ENCODE measurements at places on chromosomes 7 and 10.

GRCh38 chr7:98870807-98871491, 1.1 kb upstream of the TMEM130 start:
- DNase-seq = no peak

DNA sequence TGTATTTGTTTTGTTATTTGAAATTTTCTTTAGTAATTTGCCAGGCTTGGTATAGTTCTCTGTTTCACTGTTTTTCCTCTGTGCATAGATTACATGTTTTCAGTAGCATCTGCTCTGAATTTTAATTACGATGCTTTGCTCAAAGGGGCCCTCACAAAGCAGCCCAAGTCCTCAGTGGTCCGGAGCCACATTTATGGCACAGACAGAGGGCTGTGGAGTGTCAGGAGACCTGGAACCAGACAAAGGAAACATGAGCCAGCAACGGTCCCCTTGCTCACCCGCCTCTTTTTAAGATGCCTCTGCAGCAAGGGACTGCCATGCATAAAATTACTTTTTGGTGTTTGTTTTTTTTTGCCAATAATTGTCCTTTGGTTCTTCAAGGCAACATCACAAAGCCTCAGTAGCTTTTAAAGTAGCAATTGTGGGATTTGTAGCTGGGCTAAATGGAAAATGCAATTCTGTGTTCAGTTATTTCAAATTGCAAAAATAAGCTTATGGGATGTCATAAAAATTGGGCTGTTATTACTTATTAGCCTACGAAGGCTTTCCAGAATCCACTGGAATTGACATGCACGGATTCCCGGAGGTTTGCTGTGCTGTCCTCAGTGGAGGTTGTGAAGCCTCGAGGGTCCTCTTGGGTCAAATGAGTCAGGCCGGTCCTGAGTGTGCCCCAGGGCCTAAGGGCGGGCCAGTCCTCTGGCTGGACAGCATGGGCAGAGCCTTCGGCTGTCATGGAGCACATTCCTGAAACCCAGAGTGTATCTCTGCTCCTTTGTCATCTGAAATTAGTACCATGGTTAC, 422.8 kb downstream of the GLRX3 start:
- no peak for DNase-seq

DNA sequence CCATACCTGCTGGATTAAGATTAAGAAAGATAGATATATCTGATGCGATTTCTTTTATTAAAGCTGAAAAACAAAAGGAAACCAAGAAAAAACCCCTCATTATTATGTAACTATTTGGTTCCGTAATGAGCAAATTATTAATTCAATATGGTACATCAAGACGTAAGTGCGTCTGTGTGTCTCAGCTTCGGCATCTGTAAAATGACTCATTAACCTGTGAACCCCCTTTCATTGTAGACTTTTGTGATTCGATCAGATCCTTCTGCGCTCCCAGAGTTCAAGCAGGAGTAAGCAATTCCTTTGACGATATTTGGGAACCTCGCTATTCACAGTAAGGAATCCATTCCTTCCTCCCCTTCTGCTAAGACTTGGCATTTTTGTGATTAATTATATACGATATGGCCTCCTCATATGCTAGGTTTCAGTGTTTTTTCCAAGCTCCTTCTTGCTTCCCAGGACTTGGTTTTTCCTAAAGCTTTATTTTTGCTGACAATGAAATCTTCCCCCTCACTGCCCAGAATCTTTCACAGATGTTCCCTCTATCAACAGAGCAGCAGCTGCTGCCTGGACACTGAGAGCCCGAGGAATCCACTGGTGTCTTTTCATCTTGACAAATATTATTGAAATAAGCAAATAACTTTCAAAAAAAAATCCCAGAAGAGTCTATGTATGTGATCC, 171.7 kb upstream of the CELF2 start:
- no peak for DNase-seq

- no peak for DNase-seq
These were observed 4.8 kb upstream of the BMPER start for GRCh38 chr7:33900501-33900900.

DNA sequence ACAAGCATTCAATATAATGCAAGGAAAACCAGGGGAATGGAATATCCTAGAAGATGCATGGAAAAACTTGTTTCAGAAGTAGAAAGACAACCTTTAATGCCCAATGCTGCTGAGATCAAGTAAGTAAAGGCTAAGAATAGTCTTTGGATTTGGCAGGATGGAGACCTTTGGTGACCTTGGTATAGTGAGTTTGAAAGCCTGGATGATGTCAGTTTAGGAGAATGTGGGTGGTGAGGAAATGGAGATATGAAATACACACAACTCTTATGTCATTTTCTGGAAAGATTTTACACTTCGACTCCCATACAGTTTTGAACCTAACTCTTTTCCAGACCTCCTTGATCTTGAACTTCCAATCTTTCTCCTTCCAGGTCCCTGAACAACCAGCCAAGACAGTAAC, 185.7 kb downstream of the TFEC start:
- DNase-seq = no peak

DNA sequence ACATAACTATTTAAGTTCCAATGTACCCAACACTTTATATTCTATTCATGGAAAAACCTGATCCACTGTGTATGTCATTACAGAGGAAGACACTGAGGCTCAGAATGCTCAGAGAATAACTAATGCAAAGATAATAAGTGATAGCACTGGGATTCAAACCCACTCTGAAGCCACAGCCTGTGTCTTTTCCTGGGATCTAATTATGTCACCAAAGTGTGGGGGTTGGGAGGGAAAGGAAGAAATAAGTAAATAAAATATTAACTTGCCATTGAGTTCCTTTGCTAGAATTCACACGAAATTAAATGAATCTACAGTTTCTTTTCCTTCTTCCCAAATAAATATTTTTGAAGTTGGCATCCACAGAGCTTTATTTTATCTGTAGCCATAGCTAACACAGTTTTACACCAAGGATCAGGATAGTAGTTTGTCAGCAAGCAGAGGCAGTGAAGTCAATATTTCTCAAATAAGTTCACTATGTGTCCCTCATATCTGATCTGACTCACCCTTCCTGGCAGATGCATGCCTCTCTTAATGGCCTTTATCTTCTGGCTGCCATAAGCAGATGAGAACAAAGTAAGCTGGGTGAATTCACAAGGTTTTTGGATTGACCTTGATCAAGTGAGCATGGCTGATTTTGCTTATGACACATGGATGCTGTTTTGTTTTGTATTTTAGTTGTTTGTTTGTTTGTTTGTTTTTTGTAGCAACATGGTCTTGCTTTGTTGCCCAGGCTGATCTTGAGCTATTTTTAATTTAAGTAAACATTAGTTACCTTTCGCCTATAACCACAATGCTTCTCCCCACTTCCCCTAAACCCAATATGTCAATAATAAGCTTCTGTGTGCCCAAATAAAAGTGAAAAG, 6.3 kb downstream of the RAPGEF5 start:
- no peak for DNase-seq

DNA sequence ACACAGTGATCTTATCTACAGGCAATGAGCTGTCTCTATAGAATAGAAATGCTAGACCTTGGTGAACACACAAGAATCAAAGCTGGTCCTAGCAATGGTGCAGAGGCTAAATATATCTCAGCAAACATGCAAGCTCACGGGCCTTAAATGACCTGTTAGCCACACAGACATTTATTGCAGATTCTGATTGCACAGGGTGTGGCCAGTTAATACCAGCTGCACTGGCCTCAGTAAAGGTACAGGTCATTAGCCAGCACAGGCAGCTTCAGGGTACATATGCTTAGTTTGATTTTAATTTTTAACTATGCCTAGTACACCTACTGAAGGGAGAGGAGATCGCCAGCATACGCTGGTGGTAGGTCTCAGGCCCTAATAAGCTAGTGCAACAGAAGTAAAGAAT, 265.4 kb upstream of the DGKB start:
- no peak for DNase-seq

DNA sequence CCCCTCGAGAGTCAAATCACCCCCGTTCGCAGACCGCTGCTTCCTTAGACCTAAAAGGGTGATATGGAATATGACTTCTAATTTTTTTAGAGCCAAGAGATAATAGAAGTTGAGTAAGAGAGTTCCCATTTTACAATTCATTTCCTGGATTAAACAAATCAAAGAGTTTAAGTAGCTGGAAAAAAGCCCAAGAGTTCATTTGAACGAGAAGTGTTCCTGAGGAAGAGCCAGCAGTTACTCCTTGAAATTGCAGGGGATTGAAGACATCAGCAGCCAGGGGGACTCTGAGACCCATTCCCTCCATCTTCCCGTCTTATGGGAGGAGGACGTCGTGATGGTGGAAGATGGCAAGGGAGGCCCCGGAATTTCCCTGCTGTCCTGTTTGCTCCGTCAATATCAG, 277.0 kb downstream of the WDR11 start:
- no peak for DNase-seq

DNA sequence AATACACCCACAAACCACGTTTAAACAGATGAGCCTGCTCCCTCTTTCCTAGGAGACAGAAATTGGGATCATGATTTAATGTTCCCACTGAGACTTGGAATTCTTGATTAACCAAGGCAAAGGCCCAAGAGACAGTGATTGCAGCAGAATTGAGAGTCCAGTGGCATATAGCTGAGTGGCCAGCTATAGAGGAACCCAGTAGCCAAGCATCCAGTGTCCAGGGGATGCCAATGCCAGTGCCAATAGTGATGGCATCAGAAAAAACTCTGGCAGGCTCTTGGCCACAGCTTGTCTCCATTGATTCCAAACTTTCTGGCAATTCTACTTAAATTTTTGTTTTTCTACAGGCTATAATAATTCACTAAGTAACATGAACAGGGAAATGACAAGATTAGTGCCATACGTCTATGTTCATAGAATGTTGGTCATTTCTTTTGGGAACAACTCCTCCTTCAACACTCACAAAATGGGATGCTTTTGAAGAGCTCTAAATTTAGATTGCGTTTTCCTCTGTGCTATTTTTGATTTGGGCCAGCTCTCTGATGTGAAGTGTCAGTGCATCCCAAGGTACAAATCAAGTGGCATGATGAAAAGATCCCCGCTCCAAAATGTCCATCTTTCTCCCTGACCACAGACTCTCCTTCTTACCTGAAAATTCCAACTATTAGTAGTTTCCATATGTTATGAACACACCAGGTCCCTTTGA, 83.1 kb upstream of the A1CF start:
- DNase-seq = peak; percentile 4

- peak; percentile 82 for DNase-seq
These were observed 68.5 kb downstream of the CPVL start for GRCh38 chr7:29077854-29078253.

DNA sequence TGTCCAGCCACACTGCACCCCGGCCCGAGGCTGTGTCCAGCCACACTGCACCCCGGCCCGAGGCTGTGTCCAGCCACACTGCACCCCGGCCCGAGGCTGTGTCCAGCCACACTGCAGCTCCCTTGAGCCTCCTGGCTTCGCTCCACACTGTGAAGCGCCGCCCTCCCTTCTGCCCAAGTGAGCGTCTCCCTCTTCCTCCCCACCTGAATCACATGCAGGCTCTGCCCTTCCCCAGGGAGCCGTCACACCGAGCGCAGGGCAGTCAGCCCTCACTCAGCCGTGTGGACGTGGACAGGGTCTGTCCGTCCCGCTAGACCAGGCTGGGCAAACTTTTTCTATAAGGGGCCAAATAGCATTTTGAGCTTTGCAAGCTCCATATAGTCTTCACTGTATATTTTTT, 27.6 kb downstream of the CFAP46 start:
- no peak for DNase-seq

GRCh38 chr7:729140-730000, 2.3 kb upstream of the PRKAR1B start:
- no peak for DNase-seq

DNA sequence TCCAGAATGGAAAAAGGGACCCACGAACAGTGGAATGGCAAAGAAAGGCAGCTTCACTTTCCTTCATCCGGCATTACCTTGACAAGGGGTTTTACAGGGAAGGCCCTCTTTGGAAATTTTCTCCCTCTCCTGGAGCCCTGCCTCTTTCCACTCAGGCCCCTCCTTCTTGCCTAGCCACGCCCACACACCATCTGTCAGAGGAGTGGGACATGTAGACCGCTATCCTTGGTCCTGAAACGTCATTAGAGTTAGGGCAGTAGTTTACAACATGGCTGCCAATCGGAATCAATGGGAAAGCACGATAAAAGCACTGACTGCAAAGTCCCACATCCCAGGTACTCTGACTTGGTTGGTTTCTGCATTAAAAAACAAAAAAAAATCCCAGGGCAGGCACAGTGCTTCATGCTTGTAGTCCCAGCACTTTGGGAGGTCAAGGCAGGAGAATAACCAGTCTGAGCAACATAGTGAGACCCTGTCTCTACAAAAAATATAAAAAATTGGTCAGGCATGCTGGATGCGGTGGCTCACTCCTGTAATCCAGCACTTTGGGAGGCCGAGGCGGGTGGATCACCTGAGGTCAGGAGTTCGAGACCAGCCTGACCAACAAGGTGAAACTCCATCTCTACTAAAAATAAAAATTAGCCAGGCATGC, 96.4 kb downstream of the MARCHF5 start:
- DNase-seq = peak; percentile 63

DNA sequence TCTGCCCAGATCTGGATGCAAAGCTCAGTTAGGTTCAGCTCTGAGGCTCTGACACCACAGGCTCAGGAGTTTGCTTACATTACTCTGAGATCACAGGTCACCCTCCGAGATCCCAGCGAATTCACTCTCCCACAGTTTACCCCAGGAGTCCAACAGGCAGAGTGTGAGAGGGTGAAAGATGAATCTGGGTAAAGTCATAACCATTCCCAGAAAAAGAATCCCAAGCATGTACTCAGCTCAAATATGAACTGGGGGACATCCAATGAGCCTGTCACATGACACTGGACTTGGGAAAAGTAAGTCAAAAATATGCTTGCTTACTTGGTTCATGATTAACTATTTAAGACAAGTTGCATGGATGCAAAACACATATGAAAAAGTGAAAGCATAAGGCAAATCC, 110.3 kb upstream of the ARID5B start:
- peak; percentile 45 for DNase-seq

DNA sequence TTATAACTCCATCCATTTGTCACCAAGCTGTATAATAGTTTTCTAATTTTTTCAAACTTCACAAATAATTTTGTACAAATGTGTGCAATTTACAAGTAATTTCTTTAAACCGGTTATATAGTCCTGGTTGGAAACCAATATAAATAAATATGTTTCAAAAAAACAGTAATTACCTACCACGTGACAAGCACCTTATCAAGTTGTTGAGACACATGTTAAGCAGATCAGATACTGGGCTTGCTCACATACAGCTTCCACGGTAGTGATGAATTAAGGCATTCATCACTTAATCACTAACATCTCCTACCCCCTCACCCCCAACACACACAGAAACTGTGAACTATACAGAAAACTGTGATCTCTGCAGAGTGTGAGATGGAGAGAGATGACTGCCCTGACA, 630.0 kb upstream of the MBL2 start:
- DNase-seq = no peak

DNA sequence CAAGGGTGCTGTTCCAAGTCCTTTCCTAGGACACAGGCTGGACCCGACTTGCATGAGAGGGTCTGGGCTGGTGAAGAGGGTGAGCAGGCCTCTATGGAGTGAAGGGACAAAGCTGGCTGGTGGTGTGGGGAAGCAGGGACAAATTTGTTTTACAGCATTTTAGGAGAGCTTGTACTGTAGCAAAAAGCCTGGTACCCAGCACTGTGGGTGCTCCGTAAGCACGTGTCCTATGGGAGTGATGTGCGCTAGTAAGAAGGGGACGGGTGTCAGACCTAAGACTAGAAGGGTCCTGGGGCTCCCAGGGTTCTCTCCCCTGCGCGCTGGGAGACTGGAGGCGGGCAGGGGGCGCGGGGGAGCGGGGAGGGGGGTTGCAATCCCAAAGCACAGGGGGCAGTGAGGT, 391 bp downstream of the NOBOX start:
- DNase-seq = no peak
